ENCODE measurements at places on chromosomes 13 and 19. TPM values are rescaled to one million over a fixed set of nuclear protein-coding genes. Genes with fewer than 3 reads are reported as not detected.

Gene NMRK2
- not detected for total RNA-seq

Gene CKAP2
- total RNA-seq, result 55.4 TPM

DNA sequence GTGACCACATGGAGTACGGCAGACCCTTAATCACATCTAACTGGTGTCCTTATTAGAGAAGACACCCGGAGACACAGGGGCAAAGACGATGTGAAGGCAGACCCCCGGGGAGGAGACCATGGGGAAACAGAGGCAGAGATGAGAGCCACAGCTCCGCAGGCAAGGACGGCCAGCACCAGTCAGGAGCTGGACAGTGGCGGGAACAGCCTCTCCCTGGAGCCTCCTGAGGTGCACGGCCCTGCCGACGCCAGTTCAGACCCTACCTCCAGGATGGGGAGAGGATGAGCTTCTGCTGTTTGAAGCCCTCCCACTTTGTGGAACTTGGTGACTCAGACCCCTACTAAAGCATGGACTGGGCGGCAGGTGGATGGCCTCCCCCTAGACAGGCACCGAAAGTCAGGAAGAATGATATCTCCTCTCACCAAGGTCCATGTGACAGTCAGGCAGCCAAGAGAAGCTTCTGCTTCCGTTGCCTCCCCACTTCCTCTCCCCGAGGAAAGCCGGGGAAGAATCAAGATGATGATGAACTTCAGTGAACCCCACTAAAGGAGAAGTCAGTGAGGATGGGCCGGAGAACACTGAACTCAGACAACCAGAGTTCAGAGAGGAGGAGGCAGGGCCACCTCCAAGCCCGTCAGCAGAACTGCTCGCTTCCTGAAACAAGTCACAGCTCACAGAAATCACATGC is 25.4 kb downstream of the RAB20 start:
- no peak for DNase-seq

- no peak for DNase-seq
Observed at GRCh38 chr19:44677019-44677811, 5.9 kb downstream of the CEACAM19 start.

GRCh38 chr13:95367309-95367843 is 66.1 kb upstream of the ABCC4 start:
- no peak for DNase-seq

GRCh38 chr19:17405250-17406045 is at the start of gene BST2:
Gene BST2 (minus strand): TSS chr19:17405630. CDS start chr19:17405575, 55 bp downstream.
- DNase-seq, result peak; percentile 69
